CD8-positive, alpha-beta memory T cell (primary cell): ENCODE measurements at places on chromosomes 12 and 14.

- DNase-seq = no peak
Observed at GRCh38 chr12:2960390-2960956, 1.3 kb downstream of the TEAD4 start.

GRCh38 chr12:16095531-16096110 is 181.9 kb downstream of the SLC15A5 start:
- no peak for DNase-seq

GRCh38 chr12:60035835-60036234 is 440.0 kb downstream of the SLC16A7 start:
- DNase-seq = no peak

GRCh38 chr14:89669193-89669592 is 252.2 kb upstream of the FOXN3 start:
- no peak for DNase-seq

- no peak for DNase-seq
Observed at GRCh38 chr12:93943780-93944179, 204.6 kb upstream of the PLXNC1 start.

DNA sequence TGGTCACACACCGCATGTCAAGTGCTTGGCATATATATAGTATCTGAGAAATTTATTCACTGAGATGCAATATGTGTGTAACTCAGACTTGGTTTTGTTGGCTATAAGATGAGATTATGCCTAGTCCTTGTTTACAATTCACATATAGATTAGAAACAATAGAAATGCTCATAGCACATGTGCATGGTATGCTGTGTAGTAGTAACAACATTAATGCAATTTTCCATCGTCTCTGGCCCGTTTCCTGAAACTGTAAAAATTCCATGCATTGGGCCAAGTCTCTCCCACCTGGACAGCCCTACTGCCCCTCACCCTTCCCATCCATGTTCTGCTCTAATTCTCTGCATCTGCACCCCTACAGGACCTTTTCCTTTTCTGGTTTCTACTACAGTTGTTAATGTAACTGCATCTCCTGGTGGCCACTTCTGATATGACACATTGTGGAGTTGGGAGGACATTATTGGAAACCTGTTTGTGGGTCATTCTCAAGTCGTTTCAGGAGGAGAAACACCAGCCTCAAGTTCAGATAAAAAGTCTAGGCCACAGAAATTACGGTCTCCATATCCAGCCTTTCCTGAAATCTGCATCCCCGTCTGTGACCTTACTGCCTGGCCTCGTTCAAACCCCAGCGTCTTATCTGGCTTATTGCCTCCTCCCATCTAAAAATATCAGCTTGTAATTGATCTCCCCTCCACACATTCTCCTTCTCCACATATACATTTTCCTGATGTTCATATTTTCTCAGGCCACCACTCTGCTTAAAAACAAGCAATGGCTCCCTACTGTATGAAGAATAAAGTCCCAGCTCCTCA is 37.5 kb downstream of the EMP1 start:
- peak; percentile 3 for DNase-seq
